Psoas muscle (tissue), 8 donors: ENCODE measurements at places on chromosomes 5 and 9.

- no peak for DNase-seq
Observed at GRCh38 chr9:130667120-130667435, 2.7 kb downstream of the PRDM12 start.

GRCh38 chr5:126924331-126925033 lies 105.9 kb downstream of the MARCHF3 start:
- no peak for DNase-seq

GRCh38 chr5:135828782-135829127 lies 5.7 kb upstream of the SLC25A48 start:
- DNase-seq: peak; percentile 24

GRCh38 chr9:4299005-4299795 lies 668 bp downstream of the GLIS3 start:
- DNase-seq: peak; percentile 65

DNA sequence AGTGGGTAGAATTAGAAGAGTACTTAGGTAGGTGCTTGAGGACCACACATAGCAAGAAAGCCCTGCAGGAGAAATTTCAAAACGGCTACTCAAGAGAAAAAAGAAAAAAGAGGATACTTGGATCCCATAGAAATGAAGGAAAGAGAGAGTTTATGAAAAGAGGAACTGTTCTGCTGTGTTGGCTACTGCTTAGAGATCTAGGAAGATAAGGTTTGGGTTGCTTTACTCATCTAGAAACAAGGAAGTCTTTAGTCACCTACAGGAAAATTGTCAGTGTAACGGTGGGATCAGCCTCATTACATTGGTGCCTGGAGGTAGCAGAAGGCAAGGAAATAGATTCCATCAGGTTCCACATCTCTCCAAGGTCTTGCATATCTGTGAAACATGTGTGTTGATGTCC lies 14.8 kb upstream of the C5orf46 start:
- no peak for DNase-seq

DNA sequence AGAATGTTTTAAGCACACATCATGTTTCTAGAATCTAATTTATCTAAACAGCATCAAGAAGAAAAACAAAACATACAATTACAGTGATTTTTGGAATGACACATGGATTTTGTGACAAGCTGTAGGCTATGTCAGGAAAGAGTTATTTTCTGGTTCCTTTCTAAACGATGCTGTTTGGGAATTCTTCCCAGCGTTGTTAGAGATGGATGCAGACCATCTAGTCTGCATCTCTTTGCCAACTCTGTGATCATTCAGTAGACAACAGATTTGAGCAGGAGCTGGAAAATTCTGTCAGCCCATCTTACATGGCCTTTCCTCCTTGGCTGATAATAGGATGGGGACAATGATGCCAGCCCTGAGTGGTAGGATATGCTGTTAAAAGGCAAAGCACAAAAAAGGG lies 295.7 kb upstream of the TRPC7 start:
- DNase-seq: no peak

GRCh38 chr5:98798371-98798770 lies 24.9 kb downstream of the RGMB start:
- DNase-seq: no peak

DNA sequence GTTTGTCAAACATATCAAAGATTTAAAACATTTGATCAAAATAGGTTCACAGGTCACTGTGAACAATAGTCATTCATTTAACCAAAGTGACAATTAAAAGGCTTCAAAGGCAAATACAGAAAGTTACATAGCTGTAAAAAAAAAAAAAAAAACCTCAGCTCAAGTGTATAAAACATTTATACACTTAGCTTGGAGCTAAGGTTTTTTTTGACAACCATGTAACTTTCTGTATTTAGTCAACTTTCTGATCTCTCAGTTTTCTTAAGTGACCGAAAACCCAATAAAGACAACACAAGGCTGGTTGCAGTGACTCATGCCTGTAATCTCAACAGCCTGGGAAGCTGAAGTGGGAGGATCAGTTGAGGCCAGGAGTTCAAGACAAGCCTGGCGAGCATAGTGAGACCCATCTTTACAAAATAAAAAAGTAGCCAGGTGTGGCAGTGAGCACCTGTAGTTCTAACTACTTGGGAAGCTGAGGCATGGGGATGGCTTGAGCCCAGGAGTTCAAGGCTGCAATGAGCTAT lies 16.4 kb upstream of the UBTD2 start:
- no peak for DNase-seq

DNA sequence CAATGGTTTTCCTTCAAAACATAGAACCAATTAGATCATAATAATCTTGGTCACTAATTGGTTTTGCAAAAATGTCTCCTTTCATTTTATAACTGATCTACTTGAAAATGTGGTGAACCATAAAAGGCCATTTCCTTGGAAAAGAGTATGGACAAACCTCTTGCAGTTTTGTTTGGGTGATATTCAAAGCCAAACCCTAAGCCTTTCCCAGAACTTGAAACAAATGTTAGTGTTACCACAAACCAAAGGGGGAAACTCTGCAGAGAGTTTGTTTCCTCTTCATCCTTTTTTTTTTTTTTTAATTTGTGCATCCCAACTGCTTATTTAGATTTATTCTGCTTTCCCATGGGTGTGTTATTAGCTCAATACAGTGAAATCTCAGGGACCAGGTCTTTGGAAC lies 204.4 kb upstream of the ADAMTSL1 start:
- DNase-seq: no peak

- DNase-seq: no peak
Observed at GRCh38 chr9:136541179-136541578, 4.7 kb downstream of the NOTCH1 start.

DNA sequence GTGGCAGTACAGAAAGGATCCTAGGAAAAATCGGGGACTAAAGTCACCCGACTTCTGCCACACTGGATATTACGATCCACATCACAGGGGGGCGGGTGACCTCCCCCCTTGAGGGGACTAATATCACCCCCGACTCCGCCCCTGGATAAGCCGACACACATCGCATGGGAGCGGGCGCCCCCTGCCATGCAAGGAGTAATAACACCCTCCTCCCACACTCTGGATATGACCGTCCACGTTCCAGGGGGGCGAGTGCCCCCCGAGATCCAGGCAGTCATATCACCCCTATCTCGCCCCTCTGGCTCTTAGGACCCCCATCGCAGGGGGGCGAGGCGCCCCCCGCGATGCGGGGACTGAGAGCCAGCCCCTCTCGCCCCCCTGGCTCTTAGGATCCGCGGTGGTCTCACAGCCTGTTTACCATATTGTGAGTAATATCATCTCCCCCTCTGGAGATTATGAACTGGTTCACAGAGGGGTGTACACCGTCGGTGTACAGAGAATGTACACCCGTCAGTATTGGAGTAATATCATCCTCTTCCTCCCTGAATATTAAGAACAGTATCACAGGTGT lies 423.0 kb downstream of the DIRAS2 start:
- DNase-seq: no peak

DNA sequence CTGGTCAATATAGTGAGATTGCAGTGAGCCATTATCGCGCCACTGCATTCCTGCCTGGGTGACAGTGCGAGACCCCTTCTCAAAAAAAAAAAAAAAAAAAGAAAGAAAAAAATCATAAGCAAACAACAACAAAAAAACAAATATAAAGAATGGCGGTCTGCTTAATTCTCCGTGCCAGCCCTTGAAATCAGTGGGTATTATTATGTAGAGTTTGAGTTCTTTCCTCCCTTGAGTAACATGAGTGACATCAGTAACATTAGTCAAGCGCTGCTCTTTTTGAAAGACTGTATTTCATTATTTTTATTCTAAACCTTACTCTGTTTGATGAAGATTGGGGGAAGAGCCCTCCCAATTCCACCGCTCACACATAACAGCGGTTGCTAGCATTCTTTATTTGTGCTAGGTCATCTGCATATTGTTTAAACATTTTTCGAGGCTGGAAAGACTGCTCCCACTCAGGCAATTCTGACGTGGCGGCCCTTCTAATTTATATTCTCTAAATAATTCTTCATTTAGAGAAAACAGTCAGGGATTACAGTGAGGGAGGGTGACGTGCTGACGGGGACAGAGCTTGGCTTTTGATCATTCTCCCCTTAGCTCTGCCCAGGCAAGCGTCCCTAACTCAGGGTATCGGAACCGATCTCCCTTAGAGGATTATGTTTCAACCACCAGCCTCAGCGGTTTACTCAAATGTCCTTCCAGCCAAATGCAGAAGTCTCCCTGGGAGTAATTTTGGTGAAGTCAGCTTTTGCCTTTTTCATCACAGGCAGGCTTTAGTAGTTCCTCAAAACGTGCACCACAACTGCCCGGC lies 860 bp upstream of the MARCHF6 start:
- no peak for DNase-seq
